GM13977 (cell line): ENCODE measurements at places on chromosomes 12 and 14.

GRCh38 chr12:69007855-69008351, 74.9 kb upstream of the CPM start:
- DNase-seq, result no peak

- DNase-seq, result no peak
These were observed 45.6 kb downstream of the GPHB5 start for GRCh38 chr14:63273129-63273528.

DNA sequence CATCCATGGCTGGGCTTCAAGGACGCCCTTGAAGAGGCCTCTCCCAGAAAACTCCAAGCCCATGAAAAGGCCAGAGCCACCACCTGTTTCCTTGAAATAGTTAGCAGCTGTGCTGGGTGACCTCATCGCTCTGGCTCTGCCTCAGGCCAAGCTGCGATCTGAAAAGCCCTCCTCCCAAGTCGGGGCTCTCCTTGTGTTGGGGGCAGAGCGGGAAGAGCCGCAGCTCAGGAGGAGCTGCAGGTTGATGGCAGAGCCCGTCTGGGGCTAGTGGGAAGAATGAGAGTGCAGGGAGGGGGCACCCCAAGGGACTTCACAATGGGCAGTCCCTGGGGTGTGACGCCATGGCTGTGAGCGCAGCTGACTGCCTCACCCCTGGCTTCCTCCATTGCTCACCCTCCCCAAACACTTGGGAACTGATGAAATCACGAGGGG, 50.0 kb upstream of the STON2 start:
- no peak for DNase-seq

- DNase-seq, result no peak
These were observed 93.4 kb upstream of the CPM start for GRCh38 chr12:69026336-69026735.

GRCh38 chr12:109597795-109598427, 24.3 kb downstream of the MVK start:
- peak; percentile 86 for DNase-seq

DNA sequence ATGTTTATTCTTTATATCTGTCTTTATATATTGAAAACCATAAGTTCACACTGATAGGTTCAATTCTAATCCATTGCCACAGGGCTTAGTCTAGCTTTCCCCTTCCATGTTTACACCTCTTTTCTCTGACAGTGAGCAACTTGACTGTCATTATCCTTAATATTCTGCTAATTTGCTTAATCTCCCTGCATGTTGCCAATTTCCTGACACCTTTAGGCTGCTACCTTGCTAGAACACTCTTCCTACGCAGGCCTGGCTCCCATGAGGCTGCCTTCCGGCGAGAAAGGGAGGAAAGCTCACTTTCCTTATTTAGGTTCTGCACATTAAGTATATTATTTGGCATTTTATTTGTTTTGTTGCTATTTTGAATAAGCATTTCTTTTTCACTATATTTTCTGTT, 12.8 kb upstream of the FRS2 start:
- no peak for DNase-seq

DNA sequence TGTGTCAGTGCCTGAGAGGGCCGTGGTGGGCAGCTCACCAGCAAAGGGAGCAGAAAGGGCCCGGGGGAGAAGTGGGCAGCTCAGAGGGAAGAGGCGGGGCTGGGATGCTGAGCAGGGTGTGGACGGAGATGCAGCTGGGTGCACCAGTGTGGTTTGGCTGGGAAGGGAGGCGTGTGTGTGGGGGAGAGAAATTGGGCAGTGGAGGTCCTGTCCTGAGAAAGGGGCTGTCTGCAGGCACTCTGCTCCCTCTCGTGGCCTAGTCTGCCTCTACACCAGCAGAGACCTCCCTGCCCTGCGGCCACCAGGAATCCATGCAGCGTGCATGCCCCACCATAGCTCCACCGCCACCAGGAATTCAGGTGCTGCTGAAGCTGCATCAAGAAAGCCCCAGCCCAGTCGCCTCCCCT, 6.4 kb downstream of the TMEM121 start:
- DNase-seq, result peak; percentile 83

- DNase-seq, result no peak
These were observed 13.8 kb downstream of the GXYLT1 start for GRCh38 chr12:42130672-42131402.

- DNase-seq, result no peak
These were observed 26.3 kb downstream of the CLMN start for GRCh38 chr14:95293449-95293848.

DNA sequence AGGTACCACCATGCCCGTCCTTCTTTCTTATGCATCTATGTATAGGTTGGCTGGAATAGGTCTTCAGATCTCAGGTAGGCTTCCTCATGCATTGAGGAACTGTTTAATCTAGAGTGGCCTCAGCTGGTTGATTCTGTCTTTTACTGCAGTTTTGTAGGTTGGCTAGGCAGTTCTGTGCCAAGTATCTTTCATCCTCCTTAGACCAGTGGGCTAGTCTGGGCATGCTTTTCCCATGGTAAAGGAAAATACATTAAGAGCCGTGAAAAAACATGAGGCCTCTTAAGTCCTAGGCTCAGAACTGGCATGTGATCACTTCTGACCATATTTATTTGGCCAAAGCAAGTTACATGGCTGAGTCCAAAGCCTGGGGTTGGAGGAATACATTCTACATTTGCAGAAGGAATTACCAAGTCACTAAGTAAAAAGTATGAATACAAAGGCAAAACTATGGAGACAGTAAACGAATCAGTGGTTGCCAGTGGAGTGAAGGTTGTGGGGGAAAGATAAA, 137.3 kb downstream of the WIF1 start:
- no peak for DNase-seq

- DNase-seq, result no peak
These were observed 19.3 kb upstream of the GALNT16 start for GRCh38 chr14:69240527-69241173.

GRCh38 chr14:29062976-29063375, 296.4 kb downstream of the FOXG1 start:
- DNase-seq, result no peak

DNA sequence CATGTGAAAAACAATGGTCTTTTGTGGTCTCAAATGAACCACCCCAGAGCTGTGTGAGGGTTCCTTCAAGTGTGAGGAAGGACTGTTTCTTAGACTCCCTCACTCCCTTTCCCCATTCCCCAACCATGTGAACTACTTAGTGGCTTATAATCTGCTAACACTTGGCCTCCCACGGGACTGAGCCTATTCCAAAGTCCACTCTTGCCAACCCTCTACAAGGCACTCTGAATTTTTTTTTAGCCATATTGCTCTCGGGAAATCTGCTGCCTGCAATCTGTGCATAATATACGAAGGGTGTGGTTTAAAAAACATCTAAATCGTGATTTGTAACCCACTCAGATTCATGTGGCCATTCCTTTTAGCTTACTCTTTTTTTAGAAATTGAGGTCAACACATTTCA, 2.6 kb downstream of the SVOP start:
- no peak for DNase-seq

- peak; percentile 48 for DNase-seq
These were observed 464.6 kb downstream of the PCNX1 start for GRCh38 chr14:71371711-71372396.

DNA sequence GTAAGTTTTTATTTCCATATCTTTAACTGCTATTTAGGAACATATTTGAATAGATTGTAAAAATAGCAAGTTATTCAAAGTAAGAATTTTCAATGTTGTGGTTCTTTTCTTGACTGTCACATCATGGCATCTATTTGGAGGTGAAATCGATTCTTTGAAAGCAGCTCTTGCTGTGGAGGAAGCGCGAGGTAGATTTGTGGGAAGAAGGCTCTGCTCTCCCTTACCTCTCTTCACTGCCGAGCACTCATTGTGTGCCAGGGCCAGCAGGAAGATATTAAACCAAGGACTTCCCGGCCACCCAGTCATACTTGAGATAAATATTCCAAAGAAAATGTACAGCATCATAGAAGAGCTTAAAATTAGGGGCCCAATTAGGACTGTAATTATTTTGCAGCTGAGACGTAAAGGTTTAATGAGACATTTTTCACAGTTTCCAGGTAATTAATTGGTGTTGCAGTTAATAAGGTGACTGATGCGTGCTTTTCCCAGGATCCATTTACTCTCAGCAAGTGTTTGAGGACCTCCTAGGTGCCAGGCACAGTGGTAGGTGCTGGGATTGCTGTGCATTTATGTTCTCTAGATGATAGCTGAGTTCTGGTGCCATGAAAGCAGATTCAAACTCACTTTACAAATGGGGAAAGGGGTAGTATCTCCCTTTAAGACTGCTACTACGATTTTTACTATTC, 89.2 kb upstream of the DYNC1H1 start:
- DNase-seq, result no peak

DNA sequence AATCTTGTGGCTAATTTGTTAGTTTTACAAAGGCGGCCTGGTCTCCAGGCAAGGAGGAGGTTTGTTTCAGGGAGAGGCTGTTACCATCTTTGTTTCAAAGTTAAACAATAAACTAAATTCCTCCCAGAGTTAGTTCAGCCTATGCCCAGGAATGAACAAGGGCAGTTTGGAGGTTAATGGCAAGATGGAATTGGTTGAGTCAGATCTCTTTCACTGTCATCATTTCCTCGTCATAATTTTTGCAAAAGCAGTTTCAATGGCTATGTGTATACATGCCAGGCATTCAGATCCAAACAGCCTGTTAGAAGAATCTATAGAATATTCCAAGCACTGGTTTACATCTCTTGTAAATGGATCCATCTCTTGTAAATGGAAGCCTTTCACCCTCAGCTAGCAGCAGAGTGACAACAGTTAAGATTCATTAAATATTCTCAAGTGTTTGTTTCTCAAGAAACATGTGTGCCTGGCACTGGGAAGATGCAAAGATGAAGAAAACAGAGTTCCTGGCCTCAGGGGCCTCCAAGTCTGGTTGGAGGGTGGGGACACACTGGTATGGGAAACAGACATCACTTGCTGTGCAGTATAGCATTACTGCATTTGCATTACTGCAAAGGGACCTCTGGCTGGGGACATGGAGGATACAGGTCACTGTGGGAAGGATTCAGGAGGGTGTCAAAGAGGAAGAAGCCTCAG, 65.8 kb downstream of the RIN3 start:
- DNase-seq, result no peak

- DNase-seq, result no peak
These were observed 8.6 kb upstream of the SSTR1 start for GRCh38 chr14:38199076-38199475.

DNA sequence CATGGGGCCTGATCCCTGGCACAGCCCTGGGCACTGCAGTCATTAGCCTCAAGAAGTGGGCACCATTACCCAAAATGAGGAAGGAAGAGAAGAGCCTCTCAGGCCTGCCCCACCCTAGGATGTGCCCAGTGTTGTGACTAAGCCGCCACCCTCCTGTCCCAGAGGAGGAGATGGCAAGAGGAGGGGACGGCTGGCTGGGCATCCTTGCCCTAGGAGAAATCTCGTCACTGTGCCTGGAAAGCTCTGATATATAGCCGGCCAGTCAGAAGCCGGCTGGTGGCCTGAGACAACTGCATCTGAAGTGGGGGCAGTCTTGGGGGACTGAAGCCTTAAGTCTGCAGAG, 115.2 kb downstream of the LGMN start:
- DNase-seq, result no peak
